ENCODE measurements at places on chromosomes 6 and 20.

DNA sequence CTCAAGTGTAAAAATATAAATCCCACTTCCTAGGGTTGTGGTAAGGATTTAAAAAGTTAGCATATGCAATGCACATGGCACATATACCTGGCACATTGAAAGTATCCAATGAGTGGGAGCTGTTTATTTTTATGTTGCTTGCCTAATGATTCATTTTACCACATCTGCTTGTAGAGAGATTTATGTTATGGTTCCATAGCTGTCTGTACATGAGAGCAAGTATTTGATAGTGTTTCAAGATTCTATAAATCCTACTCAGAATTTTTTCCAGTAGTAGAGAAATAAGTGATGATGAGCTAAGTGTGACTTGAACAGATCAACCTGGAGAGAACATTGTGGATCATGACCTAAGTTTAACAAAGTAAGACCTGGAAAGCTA, 125.3 kb upstream of the SPTLC3 start:
- DNase-seq, result no peak

DNA sequence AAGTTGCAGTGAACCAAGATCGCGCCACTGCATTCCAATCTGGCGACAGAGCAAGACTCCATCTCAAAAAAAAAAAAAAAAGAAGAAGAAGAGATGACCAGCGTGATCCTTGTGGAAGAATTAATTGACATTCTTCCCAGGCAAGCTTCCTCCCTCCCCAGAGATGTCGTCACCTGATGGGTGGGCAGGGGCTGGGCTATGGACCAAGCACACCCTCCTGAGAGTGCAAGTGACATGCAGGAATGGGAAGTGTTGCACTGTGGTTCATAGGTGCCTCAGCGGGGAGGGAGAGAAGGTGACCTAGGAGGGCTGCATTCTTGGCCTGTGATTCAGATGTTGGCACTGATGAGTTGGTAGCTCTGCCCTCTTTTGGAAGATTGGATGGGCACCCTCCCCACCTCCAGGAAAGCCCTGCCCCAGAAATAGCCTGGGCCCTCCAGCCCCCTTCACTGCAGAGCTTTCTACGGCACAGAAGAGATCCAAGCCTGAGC, 37.8 kb downstream of the TAF8 start:
- no peak for DNase-seq

DNA sequence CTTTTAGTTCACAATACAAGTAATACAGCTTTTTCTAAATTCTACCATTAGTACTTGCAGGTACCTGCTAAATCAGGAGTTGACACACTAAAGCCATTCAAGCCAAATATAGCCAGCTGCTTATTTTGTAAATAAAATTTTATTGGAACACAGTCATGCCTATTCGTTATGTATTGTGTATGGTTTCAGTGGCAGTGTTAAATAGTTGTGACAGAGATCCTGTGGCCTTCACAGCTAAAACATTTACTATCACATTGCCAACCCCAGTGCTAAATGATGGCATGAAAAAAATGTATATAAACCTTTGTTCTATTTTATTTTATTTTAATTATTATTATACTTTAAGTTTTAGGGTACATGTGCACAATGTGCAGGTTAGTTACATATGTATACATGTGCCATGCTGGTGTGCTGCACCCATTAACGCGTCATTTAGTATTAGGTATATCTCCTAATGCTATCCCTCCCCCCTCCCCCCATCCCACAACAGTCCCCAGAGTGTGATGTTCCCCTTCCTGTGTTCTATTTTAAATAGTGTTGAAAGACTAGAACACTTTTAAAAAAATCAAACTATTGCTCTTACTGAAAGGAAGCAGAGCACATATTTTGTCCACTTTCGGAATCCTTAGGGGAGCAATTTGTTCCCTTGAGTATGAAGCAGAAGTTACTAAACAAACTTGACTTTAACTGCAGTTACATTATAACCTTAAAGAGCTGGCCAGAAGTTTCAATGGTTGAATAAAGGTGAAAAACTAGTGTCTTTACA, 115.7 kb downstream of the PRIM2 start:
- DNase-seq, result no peak

GRCh38 chr20:41347523-41348429, 7.2 kb downstream of the LPIN3 start:
- DNase-seq, result no peak

DNA sequence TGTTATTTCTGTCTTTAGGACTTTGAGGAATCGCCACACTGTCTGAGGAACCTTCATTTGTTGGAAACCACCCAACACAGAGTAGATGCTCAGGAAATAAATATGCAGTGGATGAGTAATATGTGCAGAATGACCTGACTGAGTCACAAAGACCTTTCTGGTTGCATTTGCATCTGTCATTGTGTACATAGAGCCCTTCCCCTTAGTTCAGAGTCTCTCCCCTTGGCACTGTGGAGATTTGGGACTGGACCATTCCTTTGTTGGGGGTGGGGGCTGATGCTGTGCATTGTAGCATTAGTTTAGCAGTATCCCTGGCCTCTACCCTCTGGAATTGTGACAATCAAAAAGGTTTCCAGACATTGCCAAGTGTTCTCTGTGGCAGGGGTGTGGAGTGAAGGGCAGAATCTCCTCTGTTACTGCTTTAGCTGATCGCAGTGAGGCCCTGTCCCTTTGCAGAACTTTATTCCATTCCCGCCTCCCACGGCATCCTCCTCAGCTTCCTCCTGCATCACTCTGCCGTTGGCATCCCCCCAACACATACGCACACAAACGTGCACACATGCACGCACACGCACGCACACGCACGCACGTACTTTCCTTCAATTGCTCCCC, 64.5 kb downstream of the EYA2 start:
- DNase-seq, result no peak

- DNase-seq, result no peak
Measured at GRCh38 chr6:87483929-87484328, 11.2 kb downstream of the SLC35A1 start.

- DNase-seq, result no peak
Measured at GRCh38 chr6:36897609-36898008, 11.9 kb downstream of the C6orf89 start.

- no peak for DNase-seq
Measured at GRCh38 chr20:18103497-18103896, 34.2 kb upstream of the KAT14 start.

- no peak for DNase-seq
Measured at GRCh38 chr6:111150577-111150976, 63.3 kb downstream of the SLC16A10 start.

- no peak for DNase-seq
Measured at GRCh38 chr20:61356196-61356595, 104.1 kb downstream of the CDH4 start.

DNA sequence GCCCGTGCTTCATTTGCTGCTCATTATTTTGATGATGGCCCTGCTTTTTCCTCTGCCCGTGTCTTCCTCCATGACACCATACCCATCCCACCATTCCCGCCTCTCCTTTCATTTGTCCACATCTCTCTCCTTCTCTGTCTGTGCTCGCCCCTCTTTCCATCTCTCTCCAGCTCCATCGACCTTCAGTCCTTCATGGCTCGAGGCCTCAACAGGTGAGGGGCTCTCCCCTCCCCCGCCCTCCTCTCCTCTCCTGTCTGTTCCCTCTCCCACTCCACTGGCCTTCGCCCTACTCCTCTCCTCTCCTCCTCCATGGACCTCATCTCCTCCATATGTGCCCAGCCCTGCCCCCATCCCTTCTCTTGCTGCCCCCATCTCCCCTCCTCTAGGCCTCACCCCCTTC, 12.1 kb upstream of the ZBTB9 start:
- no peak for DNase-seq

DNA sequence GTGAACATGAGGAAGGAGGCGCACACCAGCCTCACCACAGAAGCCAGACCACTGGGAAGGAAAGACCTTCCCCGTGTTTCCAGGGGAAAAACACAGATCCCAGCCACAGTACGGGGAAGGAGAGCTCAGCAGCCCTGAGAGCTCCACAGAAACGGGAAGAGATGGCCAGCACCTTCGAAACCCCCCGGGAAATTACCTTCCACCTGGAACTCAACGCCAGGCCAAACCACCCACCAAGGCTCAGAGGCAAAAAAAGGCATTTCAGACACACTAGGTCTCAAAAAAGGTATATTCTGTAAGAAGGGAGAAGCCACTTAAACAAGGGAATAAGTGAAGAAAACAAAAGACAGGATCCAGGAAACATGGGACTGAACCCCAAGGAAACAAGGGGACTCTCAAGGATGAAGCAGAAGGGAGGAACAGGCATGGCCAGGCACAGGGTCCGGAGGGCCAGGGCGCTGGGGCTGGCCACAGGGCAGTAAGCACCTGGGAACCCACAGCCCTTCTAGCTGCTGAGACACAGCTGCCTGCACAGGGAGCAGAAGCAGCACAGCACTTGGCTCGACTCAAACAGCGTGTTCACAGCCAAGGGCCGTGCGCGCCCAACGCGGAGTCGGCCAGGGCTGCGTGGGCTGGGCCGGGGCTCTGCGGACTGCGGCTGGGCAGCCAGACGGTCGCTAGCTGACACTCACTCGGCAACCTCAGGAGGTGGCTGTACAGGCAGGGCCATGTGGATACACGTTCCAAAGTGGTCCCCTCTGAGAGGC, 44.6 kb downstream of the TAF4 start:
- no peak for DNase-seq

GRCh38 chr6:88246654-88247053, 80.5 kb upstream of the CNR1 start:
- no peak for DNase-seq

DNA sequence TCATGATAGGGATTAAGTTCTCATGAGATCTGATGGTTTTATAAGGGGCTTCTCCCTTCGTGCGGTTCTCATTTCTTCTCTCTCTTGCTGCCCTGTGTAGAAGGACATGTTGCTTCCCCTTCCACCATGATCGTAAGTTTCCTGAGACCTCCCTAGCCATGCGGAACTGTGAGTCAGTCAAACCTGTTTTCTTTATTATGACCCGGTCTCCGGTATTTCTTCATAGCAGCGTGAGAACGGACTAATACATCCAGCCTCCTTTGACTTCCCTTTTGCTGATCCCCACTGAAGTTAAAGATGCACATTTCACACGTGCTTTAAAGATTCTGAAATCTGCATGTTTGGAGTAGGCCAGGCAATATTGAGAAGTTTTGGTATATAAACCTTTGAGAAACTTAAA, 543.1 kb downstream of the PRKN start:
- no peak for DNase-seq

GRCh38 chr20:7496394-7496991, 443.8 kb downstream of the HAO1 start:
- no peak for DNase-seq

- peak; percentile 96 for DNase-seq
Measured at GRCh38 chr6:105992315-105992961, 93.7 kb upstream of the PRDM1 start.

DNA sequence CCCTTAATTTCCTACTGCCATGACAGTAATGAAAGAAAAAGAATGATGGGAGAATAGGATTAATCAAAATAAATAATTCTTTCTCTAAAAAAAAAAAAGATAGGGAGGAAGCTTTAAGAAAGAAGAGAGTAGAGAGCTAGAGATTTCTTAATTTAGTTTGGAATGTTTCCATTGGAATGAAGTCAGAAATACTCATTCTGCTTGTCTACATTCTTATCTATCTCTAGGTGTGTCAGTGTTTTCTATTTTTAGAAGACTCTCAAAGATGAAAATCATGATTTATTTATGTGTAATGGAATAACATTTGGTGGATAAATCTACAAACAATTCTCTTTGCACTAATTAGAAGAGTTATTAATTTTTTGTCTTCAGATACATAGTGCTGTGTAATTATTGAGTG, 38.0 kb upstream of the HIVEP1 start:
- no peak for DNase-seq

DNA sequence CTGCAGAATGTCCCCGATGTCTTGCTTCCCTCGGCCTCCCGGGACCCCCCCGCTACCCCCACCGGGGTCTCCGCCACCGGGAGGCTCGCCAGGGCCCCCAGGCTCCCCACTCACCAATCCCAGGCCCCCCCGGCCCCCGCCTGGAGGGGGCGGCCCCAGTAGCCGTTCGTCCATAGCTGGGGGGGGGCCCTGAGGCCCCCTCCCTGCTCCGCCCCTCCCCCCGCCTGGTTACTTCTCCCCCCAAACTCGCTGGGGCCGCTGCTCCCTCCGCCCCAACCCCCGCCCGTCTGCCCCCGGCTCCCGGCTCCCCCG, 304 bp downstream of the PBX2 start:
- no peak for DNase-seq
